ENCODE measurements at places on chromosomes 3 and 15.

DNA sequence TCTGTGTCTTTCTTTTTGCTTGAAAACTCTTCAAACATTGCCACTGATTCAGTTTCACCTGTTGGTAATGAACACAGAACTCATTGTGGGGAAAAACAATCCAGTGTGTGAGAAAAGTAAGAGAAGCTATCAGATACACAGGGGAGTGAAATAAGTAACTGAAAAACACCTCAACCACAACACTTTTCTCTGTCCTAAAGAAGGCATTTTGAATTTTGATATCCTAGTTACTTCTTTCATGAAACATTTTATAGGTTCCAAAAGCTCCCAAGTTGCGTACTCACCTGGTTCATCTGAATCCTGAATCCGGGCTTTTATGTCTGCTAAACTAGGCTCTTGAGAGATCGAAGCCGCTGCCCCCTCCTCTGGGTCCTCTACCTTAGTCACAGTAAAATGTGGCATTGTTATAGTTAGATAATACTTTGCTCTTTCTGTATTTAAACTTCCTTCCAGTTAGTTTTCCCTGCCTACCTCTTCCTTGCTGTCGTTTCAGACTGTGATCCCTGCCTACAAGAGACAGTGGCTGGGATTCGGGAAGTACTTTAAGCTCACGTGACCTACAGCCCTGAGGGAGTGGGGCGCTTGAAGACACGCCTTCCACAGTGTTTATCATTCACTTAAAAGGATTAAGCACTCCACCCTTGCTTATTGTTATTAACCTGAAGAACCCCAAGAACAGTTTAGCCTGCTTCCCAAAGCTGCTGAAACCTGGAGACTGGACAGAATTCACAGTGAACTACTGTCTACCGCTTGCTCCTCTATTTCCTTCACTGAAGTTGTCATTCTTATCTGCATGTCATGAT, 19.1 kb downstream of the SLC12A6 start:
- DNase-seq = no peak

DNA sequence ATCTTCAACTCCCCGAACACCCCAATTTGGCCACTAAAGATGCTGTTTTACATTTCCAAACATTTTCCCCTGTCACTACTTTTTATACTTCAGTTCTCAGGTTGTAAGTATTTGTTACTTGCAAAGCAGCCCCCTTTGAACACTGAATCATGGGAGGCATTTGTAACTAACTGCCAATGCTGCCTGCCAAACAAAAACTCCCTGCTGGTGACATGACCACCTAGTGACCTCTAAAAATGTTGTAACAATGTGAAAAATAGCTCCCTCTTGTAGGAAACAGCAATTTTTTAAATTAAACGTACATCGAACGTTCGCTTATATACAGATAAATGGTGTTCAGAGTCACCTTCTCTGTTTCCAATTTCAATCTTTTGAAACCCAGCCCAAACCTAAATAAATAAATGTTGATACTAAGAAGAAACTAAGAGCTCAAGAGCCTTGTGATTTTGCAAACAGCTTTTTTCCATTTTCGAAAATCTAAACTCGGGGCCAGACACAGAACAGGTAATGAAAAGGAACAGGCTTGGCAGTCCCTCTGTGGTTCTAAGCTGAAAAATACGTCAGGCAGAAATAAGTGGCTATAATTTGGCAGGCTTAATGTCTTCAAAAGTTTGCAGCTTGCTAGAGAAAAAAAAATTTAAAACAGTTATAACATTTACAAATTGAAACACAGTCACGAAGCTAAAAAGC, 268.6 kb upstream of the WNT5A start:
- no peak for DNase-seq

- no peak for DNase-seq
Observed at GRCh38 chr15:101225658-101226057, 26.2 kb downstream of the CHSY1 start.

DNA sequence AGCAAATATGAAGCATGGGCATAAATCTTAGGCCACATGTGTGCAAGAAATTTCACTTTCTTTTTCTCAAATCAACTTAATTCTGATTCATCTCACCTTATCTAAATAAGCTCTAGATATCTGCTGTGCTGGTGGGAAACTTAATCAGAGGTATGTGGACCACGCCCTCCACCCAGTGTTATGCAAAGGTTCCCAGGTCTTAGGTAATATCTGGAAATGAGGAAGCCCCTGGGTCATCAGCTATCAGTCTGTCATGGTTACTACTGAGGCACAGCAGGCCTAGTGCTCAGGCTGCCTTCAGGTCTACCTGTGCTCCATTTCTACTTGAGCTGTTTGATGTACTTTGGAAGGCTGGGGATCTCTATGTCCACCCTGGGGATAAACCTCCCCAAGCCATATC, 134.4 kb upstream of the KCNH8 start:
- no peak for DNase-seq

DNA sequence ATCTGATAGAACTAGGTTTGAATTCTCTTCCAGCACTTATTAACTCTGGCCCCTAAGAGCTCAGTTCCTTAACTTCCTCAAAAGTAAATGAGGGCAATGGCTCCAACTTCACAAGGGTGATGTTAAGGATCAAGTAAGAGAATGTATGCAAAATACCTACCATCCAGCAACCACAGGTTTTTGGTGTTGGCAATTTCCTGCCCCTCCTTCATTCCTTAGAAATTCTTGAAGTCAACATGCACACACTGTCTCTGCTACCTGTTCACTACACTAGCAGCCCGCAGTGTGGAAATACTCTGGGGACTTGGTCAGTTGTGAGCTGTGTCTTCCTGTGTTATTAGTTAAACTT, 5.0 kb downstream of the ZBED2 start:
- DNase-seq = no peak

- DNase-seq = no peak
Observed at GRCh38 chr15:95718441-95718840, 612.1 kb upstream of the NR2F2 start.

- no peak for DNase-seq
Observed at GRCh38 chr3:123395235-123395634, 53.7 kb downstream of the ADCY5 start.
